ENCODE measurements at places on chromosomes 6 and 20.

- no peaks in the 10 kb centered on the region for H3K27me3 ChIP-seq
- H3K36me3 ChIP-seq = peaks cover 14% of the 10 kb centered on the region
- DNase-seq = no peak
- no peak overlapping the region for H3K4me3 ChIP-seq
These were observed 2.3 kb upstream of the SCAND1 start for GRCh38 chr20:35956616-35957015.

GRCh38 chr6:157498817-157499216 is 117.8 kb downstream of the ZDHHC14 start:
- no peak for DNase-seq
- no peak overlapping the region for H3K27ac ChIP-seq
- peaks cover 2% of the 10 kb centered on the region for H3K27me3 ChIP-seq
- H3K36me3 ChIP-seq = peaks cover 31% of the 10 kb centered on the region
- no peak overlapping the region for H3K4me3 ChIP-seq
- peaks cover 29% of the 10 kb centered on the region for H3K4me1 ChIP-seq

DNA sequence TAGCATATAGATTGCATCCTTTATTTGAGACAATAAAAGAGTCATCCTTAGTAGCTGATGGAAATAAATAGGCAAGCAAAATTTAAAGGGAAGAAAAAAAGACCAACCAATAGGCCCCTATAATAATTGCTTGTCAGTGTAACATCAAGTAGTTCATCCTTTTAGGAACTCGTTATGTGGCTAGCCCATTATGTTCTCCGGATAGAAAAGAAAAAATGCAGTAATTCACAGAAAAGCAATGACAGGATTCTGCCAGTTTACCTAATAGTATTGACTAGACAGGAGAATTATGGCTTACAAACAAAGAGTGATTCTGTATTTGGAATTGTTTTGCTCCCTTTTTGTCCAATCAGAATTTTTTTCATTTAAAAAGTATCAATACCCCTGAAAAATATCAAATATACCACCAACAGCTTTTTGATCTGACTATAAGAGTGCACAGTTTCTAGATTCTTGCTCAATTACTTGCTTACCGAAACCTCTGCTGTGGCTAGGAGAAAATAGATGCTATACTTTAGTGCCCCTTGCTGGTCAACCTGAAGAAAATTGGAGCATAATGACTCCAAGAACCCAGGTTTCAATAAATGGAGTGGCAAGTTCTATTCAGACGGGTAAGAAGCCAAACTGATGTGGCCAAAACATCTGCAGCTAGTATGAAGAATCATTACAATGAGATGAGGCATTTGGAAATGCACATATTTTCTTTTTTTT is 91.5 kb upstream of the SASH1 start:
- H3K36me3 ChIP-seq = no peaks in the 10 kb centered on the region
- no peak for DNase-seq
- H3K27me3 ChIP-seq = peaks cover 22% of the 10 kb centered on the region
- H3K4me1 ChIP-seq = no peaks in the 10 kb centered on the region
- H3K4me3 ChIP-seq = no peak overlapping the region

GRCh38 chr6:168376120-168376519 is 56.5 kb upstream of the DACT2 start:
- H3K4me1 ChIP-seq = no peaks in the 10 kb centered on the region
- no peak overlapping the region for H3K27ac ChIP-seq

- H3K4me3 ChIP-seq = no peak overlapping the region
- H3K27ac ChIP-seq = no peak overlapping the region
- DNase-seq = no peak
- H3K4me1 ChIP-seq = no peaks in the 10 kb centered on the region
- peaks cover 3% of the 10 kb centered on the region for H3K27me3 ChIP-seq
These were observed 3.6 kb upstream of the BPIFB1 start for GRCh38 chr20:33279261-33279910.

DNA sequence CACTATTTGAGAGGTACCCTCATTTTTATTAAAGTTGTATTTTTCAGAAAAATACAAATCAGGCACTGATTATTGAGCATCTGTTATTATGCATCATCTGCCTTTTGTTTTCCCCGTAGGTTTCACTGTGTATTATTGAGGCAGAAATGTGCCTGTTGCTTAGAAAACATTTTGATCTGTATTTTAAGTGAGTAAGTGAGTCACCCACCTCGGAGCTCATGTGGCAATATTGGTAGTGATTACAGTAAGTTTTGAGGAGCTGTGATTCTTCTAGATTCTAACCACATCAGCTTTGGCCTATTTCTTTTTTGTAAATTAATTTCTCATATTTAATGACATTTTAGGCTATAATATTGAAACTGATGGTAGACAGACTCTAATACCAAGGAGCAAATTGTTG is 59.6 kb upstream of the LAMP5 start:
- no peaks in the 10 kb centered on the region for H3K27me3 ChIP-seq
- no peaks in the 10 kb centered on the region for H3K4me1 ChIP-seq
- H3K36me3 ChIP-seq = no peaks in the 10 kb centered on the region
- DNase-seq = no peak

- peaks cover 13% of the 10 kb centered on the region for H3K4me1 ChIP-seq
- no peak overlapping the region for H3K4me3 ChIP-seq
- H3K36me3 ChIP-seq = no peaks in the 10 kb centered on the region
These were observed 2.3 kb downstream of the CDH22 start for GRCh38 chr20:46305973-46306360.

- H3K27me3 ChIP-seq = no peaks in the 10 kb centered on the region
- no peak for DNase-seq
These were observed 1.3 kb downstream of the LSM14B start for GRCh38 chr20:62123450-62124118.
